Fibroblast of villous mesenchyme (primary cell): ENCODE measurements at places on chromosomes 3 and 15. TPM values are rescaled to one million over a fixed set of nuclear protein-coding genes. Genes with fewer than 3 reads are reported as not detected.

The EIF3J gene
- 39.3 and 52.2 TPM in 2 replicates for total RNA-seq

The CCK gene
- not detected in 2 replicates for total RNA-seq

The MORC1 gene
- total RNA-seq, result not detected in 2 replicates

The IL17RD gene
- 0.64 and 0.86 TPM in 2 replicates for total RNA-seq

The TPRA1 gene
- total RNA-seq, result 26.4 and 40.6 TPM in 2 replicates

DNA sequence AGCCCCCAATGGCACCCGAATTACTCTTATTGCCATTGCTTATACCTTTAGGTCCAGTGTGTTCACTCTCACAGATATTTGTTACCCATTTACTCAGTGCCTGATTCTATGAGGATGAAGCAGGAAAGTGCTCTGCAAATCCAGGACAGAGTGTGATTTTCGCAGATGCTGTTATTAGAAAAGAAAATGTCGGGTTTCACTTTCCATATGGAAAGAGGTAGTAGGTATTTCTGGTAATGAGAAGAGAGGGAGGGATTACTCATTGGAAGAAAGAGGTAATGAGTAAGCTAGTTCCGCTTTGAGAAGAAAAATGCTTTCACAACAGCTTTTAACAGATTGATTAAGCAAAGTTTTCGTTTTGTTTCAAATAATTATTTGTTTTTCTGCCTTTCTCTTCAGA is 336.3 kb upstream of the CFAP20DC start:
- DNase-seq, result no peak

DNA sequence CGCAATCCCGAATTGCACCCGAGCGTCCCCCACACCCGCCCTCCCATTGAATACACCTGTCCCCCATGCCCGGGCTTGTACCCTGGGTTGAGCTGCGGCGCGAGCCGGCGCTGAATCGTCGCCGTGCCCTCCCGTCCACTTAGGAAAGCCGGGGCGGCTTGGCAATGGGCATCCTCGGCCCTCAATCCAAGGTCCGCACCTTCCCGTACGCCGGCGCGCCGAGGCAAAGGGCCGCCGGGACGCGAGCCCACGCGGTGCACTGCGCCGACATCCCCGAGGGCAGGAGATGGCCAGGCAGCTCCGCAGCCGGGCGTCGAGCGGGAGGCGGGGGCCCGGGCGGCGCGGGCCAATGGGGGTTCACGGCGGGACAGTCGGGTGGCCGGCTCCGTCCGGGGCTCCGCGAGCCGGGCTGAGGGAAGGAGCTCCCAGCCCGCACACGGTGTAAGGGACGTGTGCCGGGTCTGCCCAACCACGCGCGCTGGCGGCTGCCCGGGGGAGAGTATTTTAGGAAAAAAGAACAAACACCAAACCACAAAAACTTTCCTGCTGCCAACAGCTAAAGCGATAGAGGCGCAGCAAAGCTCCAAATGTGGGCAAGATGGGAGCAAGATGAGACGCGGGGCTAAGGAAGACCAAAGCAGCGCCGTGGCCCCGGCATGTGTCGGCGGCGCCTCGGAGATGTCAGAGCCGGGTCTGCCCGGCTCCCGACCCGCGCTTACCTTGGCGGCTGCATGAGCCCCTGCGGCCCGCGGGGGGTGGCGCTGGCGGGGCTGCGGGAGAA is 621 bp downstream of the RGMA start:
- no peak for DNase-seq

GRCh38 chr3:151501171-151501922 is 40.5 kb upstream of the IGSF10 start:
- DNase-seq, result peak; percentile 18

- DNase-seq, result no peak
Observed at GRCh38 chr3:184022323-184022722, 4.6 kb upstream of the ABCC5 start.

- peak; percentile 34 for DNase-seq
Observed at GRCh38 chr15:72285927-72286516, 13.7 kb upstream of the PARP6 start.

GRCh38 chr3:12708584-12709192 is 44.8 kb upstream of the RAF1 start:
- DNase-seq, result peak; percentile 51

DNA sequence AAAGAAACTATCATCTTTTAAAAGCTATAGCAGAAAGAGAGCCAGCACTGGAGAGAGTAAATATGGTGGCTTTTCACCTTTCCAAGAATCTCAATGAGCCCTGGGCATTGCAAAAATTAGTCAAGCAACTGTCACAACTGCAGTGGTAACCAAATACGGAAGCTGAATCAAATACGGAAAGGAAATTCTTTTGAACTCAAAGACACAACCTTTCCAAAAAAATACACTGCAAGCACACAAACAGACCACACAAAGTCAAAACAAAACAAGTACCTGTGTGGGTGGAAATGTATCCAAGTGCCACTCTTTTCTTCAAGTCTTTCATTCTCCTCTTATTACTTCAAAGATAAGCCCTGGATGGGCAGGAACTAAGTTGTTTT is 17.6 kb downstream of the VGLL4 start:
- DNase-seq, result no peak
